Mucosa of gallbladder (tissue), 1 donor: ENCODE measurements at places on chromosomes 7 and 10. TPM values are rescaled to one million over a fixed set of nuclear protein-coding genes. Genes with fewer than 3 reads are reported as not detected.

The MKX gene
- 5.2 TPM for total RNA-seq

The ZPBP gene
- not detected for total RNA-seq

The PRPS1L1 gene
- not detected for total RNA-seq

The FRA10AC1 gene
- 12.5 TPM for total RNA-seq

The ATE1 gene
- total RNA-seq, result 38.4 TPM

The WNT8B gene
- total RNA-seq, result not detected

The ALOX5 gene
- total RNA-seq, result 25.8 TPM

The C7orf57 gene
- total RNA-seq, result not detected

The CACNA2D1 gene
- total RNA-seq, result 17.2 TPM

The CPN1 gene
- not detected for total RNA-seq

The CCDC172 gene
- not detected for total RNA-seq

The CCAR1 gene
- 48.1 TPM for total RNA-seq

The ZNF804B gene
- total RNA-seq, result not detected

The GJD4 gene
- total RNA-seq, result not detected

The GPR37 gene
- 3.7 TPM for total RNA-seq

The ZNF722 gene
- total RNA-seq, result not detected

The PNLIPRP3 gene
- total RNA-seq, result not detected

The DPCD gene
- total RNA-seq, result 26.8 TPM

The BCAP29 gene
- total RNA-seq, result 39.2 TPM

The C1QL3 gene
- 0.09 TPM for total RNA-seq

The NEUROG3 gene
- total RNA-seq, result not detected

The GPR26 gene
- not detected for total RNA-seq

The DGKI gene
- total RNA-seq, result 3.1 TPM
